ENCODE measurements at places on chromosomes 3 and 15.

DNA sequence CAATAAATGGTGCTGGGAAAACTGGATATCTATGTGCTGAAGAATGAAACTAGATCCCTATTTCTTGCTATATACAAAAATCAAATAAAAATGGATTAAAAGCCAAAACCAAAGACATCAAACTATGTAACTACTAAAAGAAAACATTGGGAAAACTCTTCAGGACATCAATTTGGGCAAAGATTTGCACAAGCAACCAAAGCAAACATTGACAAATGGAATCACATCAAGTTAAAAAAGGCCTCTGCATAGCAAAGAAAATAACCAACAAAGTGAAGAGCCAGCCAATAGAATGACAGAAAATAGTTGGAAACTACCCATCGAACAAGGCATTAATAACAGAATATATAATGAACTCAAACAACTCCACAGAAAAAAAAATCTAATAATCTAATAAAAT lies 1495.3 kb downstream of the SI start:
- no peak for DNase-seq

GRCh38 chr3:54988838-54989630 lies 61.2 kb upstream of the LRTM1 start:
- DNase-seq, result peak; percentile 77

- peak; percentile 32 for DNase-seq
Measured at GRCh38 chr15:65085990-65086679, 9.6 kb downstream of the KBTBD13 start.

GRCh38 chr15:33029109-33029652 lies 165.3 kb downstream of the FMN1 start:
- DNase-seq, result no peak

DNA sequence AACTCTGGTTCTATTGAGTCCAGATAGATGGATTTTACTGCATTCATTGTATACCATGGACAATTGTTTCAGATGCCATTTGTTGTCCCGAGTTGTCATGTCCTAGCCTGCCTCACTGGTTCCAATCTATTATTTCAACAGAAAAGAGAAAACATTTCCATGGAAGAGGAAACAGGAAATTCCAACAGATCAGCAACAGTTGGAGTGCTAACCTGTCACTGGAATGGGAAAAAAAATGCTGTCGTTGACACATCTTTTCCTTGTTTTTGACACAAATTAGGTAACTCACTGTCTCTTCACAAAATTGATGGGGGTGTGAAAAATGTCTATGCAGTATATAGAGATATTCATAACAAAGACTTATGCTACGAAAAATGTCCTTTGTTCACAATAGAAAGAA lies 432.0 kb upstream of the TBL1XR1 start:
- DNase-seq, result no peak

DNA sequence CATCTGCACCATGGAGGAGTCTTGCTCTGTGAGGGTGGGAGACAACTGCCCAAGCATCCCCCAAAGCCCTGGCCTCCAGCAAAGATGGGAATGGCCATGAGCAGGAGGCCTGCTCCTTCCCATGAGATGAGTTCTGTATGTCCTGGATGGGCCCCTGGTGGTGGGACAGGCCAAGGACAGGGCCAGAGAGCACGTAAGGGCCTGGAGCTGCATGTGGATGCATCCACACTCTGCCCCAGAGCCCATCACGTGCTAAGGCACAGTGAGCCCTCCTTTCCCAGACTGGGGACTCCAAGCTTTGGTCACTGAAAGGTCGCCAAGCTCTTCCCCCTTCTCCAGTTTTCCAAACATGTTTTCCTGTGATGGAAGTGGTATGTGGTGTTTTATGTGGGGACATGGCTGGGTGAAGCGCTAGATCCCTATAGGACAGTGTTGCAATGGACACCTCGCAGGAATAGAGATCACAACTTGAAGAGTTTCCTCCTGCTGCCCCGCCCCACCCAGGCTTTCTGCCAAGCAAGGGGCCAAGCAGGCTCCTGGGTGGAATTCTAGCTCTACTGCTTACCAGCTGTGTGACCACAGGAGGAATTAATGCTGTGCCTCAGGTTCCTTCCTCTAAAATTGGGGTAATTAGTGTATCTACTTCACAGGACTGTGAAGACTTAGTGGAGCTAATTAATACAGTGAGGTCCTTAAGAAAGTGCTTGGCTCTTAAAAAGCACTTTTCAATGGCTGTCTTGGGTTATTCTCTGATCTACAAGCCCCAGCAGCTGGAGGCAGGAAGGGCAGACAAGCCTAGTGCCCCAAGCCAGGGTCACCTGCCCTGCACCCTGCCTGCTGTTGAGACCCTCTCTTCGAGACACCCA lies 106.4 kb upstream of the RPL32 start:
- peak; percentile 21 for DNase-seq

GRCh38 chr3:196082619-196082971 lies 705 bp upstream of the TFRC start:
- DNase-seq, result peak; percentile 73

DNA sequence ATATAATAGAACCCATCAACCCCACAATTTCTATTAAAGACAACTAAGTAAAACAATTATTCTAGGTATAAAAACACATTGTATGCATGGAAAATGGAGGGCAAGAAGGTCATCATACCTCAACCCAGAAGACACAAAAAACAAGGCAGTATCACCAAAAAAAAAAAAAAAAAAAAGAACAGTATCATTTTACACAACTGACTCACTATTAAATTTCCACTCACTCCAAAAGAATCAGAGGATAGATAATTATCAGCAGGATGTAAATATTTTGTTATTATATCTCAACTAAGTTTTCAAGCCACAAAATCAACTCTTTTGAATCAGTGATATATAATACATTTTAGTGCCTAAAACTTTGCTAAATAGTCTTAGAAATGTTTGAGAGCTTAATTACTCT lies 55.0 kb downstream of the CLASP2 start:
- DNase-seq, result no peak
